A549 treated with CpdA at 1 μM for 4 hours (cell line): ENCODE measurements at places on chromosomes 1 and 21. TPM values are rescaled to one million over a fixed set of nuclear protein-coding genes. Genes with fewer than 3 reads are reported as not detected.

The USH2A gene
- not detected in 5 replicates for total RNA-seq

The SF3B4 gene
- 125 to 137 TPM (median 133 TPM) in 5 replicates for total RNA-seq

The JAM2 gene
- 0.01 to 0.02 TPM in 2 of 5 replicates, not detected in the others for total RNA-seq

The PLA2G5 gene
- total RNA-seq = not detected in 5 replicates

The SPTA1 gene
- not detected in 5 replicates for total RNA-seq

The CA14 gene
- total RNA-seq = not detected in 5 replicates

The BARHL2 gene
- total RNA-seq = not detected in 5 replicates

The CLCC1 gene
- total RNA-seq = 16.3 to 17.5 TPM (median 17.3 TPM) in 5 replicates
